Skeletal muscle cell (primary cell): ENCODE measurements at places on chromosomes 5 and 9.

GRCh38 chr9:15498246-15498995 lies 12.3 kb downstream of the PSIP1 start:
- no peak for DNase-seq

DNA sequence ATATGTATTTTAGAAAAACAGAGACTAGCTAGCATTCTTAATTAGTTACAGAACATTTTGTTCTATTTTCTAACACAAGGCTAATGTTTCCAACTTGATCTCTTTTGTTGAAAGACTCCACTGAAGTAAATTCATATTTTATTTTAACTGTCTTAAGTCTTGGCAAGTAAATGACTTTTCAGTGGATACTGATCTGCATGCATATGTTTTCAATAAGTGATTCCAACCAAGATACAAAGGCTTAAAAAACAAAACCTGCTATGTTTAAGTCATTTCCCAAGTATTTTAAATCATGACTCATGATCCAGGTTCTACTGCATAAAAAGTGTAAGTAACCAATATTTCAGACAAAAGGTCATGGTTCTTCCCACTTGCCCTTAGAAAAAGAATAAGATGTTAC lies 5.7 kb downstream of the CDO1 start:
- peak; percentile 42 for DNase-seq

GRCh38 chr5:157740229-157740610 lies 3.3 kb upstream of the LSM11 start:
- no peak for DNase-seq

- no peak for DNase-seq
Observed at GRCh38 chr9:114403153-114403756, 15.5 kb upstream of the AKNA start.

GRCh38 chr5:63916786-63917185 lies 45.5 kb downstream of the HTR1A start:
- no peak for DNase-seq

GRCh38 chr5:135156337-135156714 lies 122.3 kb upstream of the PITX1 start:
- DNase-seq, result no peak

DNA sequence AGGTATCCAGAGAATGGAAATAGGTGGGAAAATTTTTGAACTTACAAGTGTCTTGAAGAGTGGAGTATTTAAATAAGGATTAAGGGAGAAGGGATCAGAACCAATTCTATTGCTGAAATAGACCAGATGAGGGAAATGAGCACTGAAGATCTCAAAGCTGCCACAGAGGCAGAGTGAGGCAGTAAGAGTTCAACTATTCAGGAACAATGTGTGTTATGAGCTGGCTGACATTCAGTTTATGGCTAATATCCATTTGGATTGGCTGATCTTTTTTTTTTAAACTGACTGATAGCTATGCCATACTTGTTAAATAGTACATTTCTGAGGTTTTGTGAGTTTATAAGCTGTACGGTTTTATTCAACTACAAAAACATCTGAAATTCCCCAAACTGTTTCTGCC lies 95.3 kb upstream of the GNA14 start:
- DNase-seq, result no peak

DNA sequence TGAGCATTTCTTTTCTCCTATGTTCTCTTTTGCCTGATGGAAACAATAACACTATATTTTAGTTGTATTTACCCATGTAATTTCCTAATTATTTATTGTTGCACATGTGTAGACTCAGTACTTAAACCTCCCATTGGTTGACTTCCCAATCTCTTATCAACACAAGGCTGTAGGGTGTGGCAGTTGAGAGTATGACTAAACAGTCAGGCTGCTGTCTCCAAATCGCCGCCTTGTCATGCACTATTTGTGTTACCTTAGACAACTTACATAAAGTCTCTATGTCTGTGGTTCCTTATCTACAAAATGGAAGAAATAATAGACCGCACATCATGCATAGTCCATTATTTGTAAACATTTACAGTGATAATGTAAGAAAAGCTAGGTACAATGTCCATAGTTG lies 68.9 kb upstream of the EFNA5 start:
- DNase-seq, result no peak

DNA sequence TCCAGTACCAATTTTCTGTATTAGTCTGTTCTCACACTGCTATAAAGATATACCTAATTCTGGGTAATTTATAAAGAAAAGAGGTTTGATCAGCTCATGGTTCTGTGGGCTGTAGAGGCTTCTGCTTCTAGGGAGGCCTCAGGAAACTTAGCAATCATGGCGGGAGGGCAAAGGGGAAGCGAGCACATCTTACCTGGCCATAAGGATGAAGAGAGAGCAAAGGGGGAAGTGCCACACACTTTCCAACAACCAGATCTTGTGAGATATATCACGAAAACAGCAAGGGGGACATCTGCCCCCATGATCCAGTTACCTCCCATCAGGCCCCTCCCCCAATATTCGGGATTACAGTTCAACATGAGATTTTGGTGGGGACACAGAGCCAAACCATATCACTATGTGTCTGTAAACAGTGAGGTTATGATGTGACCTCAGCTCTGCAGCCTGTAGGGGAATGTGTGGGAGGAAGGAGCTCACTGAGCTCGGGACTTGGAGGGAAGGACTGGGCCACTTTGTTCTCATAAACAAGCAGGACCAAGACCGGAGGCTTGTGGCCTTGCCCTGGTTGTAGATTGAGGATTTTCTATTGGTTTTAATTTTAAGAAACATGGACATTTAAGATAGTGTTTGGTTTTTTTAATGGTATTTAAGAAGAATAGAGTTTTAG lies 85.2 kb downstream of the EHMT1 start:
- DNase-seq, result no peak

DNA sequence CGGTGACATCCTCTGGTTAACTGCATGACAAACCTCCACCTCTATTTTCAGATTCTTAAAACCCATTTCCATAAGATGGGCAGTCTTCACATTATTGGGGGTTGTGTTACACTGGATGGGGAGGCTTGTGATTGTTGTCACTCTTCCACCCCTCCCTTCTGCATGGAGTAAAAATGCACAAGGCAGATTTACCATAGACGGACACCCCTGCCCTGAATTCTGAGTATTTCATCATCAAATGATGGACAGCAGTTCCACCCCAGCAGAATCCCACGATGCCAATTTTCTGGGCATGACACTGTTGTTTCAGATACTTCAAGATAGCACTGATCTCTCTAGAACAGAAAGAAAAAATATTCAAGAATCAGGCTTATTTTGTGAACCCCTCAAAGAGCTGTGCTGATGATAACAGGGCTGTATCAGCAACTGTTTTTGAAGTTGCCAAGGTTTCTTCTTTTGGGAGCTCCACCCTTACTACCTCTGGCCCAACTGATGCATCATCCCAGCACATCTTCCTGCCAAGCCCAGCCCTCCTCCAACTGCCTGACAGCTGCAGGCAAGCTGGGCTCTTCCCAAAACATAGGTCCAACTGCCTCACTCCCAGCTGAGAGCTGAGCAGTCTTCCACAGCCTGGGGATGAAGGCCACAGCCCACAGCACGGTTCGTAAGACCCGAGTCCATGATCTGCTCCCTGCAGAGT lies 21.4 kb downstream of the CMBL start:
- DNase-seq, result no peak

DNA sequence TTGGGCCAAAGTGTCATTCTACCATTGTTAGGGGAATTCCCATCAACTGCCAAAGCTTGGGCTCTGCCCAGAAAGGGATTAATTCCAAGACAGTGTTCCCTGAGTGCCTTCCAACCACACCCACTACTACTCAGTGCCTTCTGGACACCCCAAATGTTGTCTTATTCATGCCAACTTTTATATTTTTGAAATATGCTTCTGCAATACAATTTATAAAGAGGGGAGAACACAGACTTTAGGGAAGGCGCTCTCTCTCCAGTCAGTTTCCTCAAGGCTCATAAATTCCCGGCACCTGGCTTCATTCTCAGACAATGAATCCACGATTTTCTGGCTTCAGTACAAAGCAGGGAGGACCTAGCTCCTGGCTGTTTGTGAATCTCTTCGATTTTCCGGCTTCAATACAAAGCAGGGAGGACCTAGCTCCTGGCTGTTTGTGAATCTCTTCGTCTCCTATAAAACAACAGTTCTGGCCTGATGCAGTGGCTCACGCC lies 120.1 kb upstream of the MYO10 start:
- DNase-seq, result no peak

DNA sequence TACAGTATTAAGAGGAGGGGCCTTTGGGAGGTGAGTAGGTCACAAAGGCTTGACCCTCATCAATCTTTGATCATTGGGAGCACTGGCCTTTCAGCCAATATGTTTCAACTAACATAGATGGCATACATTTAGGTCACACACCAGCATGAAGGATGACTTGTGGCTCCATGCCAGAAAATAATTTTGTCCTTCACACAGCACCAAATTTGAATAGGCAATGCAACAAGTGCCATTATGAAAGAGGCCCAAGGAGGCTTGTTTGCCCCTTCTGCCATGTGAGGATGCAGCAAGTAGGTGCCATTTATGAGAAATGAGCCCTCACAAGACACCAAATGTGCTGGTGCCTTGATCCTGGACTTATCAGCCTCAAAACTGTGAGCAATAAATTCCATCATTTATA lies 81.1 kb downstream of the JAKMIP2 start:
- no peak for DNase-seq

GRCh38 chr9:104286799-104287198 lies 192.7 kb downstream of the SMC2 start:
- DNase-seq, result no peak

DNA sequence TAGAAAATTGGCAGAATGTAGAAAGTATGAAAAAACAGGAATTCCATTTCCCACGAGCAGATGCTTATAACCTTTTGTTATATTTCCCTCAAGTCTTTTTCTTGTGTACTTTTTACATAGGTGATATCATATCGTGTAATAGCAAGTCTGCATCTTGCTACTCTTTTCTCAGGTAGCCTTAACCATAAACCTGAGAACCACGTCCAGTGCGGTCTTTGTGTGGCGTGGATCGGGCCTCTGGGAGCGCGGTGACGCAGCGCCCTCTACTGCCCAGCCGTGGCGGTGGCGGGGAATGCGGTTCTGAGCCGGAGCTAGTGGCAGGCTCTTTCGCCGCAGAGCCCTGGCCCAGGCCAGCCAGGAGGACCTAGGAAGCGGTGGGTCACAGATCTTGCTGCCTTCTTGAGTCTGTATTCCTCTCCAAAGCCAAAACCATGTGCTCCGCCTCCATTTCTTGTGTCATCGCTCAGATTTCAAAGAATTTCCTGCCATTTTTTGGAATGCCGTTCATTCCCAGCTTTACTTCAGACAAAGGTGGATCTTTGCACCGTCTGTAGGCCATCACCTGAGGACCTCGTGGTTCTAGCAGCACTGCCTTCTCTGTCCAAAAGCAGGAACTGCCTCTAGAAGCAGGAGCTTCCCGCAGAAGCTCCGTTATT lies 71.9 kb downstream of the MVB12B start:
- DNase-seq, result no peak

DNA sequence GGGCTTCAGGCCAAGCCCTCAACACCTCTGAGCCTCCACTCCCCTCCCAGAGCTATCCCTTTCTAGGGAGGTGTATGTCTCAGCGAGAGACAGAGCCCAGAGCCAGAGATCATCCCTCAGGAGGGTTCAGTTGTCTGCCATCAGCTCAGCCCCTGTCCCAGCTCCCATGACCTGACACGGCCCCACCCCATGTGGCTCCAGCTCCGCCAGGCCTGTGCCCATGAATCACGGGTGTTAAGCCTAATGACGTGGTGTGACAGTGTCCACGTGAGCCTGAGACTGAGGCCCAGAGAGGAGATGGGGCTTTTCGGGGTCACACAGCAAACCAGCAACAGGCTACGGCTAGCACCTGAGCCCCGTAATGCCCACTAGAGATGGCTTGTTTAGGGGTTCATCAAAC lies 60.9 kb upstream of the ORM1 start:
- DNase-seq, result no peak

DNA sequence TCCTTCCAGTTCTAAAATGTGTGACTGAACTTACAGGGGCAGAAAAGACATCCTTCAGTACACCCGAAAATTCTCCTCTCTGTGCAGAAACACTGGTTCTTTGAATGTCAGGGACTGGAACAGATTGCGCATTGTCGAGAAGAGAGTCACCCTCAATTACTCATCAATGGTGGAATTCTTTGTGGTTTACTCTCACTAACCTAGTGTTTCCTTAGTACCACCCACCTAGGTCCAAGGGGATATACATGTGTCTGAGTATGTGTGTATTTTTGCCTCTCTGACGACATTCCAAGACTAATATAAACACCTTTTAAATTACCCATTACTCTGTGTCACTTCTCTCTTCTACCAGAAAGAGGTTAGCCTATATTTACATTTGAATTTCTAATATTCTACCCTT lies 660.8 kb downstream of the TLE1 start:
- peak; percentile 95 for DNase-seq

- no peak for DNase-seq
Observed at GRCh38 chr5:61277781-61278180, 54.3 kb upstream of the ZSWIM6 start.

DNA sequence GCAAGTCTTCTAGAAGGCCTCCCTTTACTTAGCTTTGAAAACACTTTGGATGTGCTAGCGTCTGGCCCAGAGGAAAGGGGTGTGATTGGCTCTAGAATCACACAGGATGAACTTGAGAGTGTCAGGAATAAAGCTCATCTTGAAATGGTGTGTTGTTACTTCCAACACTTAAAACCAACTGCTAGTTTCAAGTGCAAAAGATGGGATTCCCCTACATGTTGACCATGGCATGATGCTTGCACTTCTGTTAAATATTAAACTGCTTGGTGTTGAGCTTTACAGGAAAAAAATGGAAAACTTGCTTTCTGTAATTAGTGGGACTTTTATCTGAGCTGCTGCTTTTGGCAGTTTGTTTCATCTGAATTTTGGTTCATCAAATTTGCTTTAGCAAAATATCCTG lies 261.1 kb downstream of the MED10 start:
- no peak for DNase-seq

DNA sequence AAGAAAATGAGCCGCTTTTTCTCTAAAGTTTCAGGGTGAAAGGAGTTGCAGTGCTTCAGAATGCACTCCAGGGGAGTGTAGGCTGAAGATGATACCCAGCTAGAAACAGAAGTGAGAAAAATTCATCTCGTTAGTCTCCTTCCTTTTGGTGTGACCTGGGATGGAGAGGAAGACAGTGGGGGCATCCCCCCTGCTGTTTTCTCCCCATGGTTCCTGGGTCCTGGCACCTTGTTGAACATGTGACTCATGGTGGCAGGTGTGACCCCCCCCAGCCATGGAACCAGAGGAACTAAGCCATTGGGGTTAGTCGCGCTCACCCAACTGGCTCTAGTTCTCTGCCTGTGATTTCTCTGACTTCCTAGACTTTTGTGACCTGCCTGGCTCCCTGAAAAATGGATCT lies 424.6 kb downstream of the CSNK1G3 start:
- DNase-seq, result no peak
